ENCODE measurements at places on chromosomes 7 and 10. TPM values are rescaled to one million over a fixed set of nuclear protein-coding genes. Genes with fewer than 3 reads are reported as not detected.

Gene ZNF22
- 52.9 TPM for polyA plus RNA-seq

Gene CEP55
- polyA plus RNA-seq, result 0.21 TPM

Gene SLC39A12
- polyA plus RNA-seq, result not detected

Gene DLX6
- polyA plus RNA-seq, result not detected

Gene STK31
- polyA plus RNA-seq, result 0.06 TPM

Gene ANKIB1
- 15.1 TPM for polyA plus RNA-seq

Gene MACROH2A2
- not detected for polyA plus RNA-seq

Gene AGBL3
- not detected for polyA plus RNA-seq

Gene PALD1
- 0.78 TPM for polyA plus RNA-seq

Gene HOXA4
- not detected for polyA plus RNA-seq

Gene GJD4
- not detected for polyA plus RNA-seq

Gene PPP3CB
- 6.5 TPM for polyA plus RNA-seq

Gene NKX2-3
- not detected for polyA plus RNA-seq

Gene PDZD8
- polyA plus RNA-seq, result 6.0 TPM

Gene CTAGE8
- polyA plus RNA-seq, result 0.70 TPM

Gene CPA4
- not detected for polyA plus RNA-seq

Gene C7orf57
- polyA plus RNA-seq, result not detected

Gene HIBADH
- 23.0 TPM for polyA plus RNA-seq

Gene ATXN7L1
- 9.8 TPM for polyA plus RNA-seq

Gene CYP2C18
- polyA plus RNA-seq, result not detected

Gene IRF5
- polyA plus RNA-seq, result 54.4 TPM

Gene LIPN
- 0.30 TPM for polyA plus RNA-seq

Gene RNF32
- polyA plus RNA-seq, result 3.1 TPM

Gene GBX1
- not detected for polyA plus RNA-seq

Gene TET1
- polyA plus RNA-seq, result 0.92 TPM

Gene GSAP
- polyA plus RNA-seq, result 43.9 TPM

Gene WDFY4
- 46.5 TPM for polyA plus RNA-seq

Gene HYAL4
- not detected for polyA plus RNA-seq

Gene TMEM229A
- not detected for polyA plus RNA-seq

Gene SMKR1
- 1.2 TPM for polyA plus RNA-seq

Gene NXPH1
- polyA plus RNA-seq, result not detected

Gene FGFR2
- polyA plus RNA-seq, result not detected

Gene PRF1
- 5.4 TPM for polyA plus RNA-seq

Gene SYCE1
- 2.2 TPM for polyA plus RNA-seq

Gene HOXA3
- polyA plus RNA-seq, result not detected
